ENCODE measurements at places on chromosomes 6 and 20.

DNA sequence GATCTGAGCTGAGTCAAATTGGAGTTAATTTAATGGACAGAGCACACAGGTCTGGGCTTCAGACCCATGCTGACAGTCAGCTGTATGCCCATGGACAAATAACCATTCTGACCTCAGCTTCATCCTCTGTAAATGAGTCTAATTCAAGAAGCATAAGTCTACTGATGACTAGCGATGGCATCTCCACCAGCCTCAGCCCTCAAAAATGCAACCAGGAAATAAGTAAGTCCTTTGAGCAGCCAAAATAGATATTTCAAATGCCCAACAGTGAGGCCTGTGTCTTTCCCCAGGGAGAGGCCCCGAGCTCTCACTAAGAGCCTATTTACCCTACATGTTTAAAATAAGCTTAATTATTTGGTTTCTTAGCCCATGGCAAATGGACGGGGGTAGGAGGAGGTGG, 114.2 kb upstream of the MTHFD1L start:
- DNase-seq: no peak

- no peak for DNase-seq
Measured at GRCh38 chr6:12361042-12361765, 71.0 kb downstream of the EDN1 start.

- DNase-seq: no peak
Measured at GRCh38 chr20:6863355-6863754, 95.9 kb downstream of the BMP2 start.

DNA sequence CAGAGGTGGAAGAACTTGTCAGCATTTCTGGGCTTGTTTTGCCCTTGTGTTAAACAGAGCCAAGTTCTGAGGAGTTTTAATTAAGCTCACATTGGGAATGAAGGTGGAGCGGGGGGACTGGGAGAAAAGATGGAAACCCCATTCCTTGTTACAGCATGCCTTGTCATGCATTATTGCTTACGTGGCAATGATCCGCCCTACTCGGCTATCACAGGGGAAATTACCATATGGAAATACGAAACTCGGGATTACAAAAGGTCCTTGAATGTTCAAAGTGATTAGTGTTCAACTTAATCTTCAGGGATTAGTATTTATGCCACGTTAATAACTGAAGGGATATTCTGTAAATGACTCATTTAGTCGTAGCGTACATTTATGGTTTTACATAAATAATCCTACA, 86.4 kb downstream of the MAP3K7 start:
- DNase-seq: no peak

DNA sequence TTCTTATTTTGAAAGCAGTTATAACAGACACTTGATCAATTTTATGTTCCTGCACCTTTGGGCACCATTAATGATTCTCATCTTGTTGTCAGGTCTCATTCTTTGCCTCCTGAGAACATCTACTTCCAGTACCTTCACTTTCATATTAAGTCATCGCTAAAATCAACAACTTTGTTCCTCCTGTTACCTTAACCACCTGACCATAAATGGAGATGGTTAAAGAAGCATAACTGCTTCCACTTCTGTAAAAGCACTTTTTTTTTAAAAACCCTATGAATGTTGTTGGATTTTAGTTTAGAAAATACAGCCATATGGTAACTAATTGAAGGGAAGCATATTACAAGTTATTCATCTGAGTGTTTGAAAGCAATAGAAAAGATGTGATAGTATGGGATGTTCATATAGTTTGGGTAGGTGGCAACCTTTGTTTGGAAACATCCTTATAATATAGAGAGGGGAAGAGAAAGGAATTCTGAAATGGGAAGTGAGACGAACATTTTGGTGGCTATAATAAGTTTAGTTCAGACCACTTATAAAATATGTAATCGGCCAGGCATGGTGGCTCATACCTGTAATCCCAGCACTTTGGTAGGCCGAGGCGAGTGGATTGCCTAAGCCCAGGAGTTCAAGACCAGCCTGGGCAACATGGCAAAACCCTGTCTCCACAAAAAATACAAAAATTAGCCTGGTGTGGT, 53.9 kb downstream of the AFG1L start:
- no peak for DNase-seq

DNA sequence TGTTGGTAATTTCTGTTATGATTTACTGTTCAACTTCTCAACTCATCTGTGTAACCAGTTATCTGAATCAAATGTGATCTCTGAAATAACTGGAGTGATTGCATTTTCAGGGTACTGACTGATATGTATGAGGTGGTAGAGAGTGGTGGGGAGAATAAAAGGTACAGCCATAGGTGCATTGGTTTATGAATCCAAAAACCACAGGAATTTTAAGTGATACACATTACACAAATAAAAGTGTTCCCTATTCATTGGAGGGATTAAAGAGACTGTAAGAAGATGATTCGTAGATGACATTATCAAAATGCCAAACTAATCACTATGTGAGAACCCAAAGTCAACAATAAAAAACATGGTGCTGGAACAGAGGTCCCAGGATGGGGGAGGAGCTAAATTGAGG, 158.7 kb upstream of the RSPO3 start:
- no peak for DNase-seq

GRCh38 chr6:21457647-21458046, 135.9 kb upstream of the SOX4 start:
- DNase-seq: no peak

- no peak for DNase-seq
Measured at GRCh38 chr6:93524671-93525451, 105.5 kb upstream of the EPHA7 start.

- no peak for DNase-seq
Measured at GRCh38 chr20:48186447-48186846, 401.2 kb upstream of the SULF2 start.

GRCh38 chr20:56451056-56451765, 17.2 kb upstream of the RTF2 start:
- DNase-seq: no peak

DNA sequence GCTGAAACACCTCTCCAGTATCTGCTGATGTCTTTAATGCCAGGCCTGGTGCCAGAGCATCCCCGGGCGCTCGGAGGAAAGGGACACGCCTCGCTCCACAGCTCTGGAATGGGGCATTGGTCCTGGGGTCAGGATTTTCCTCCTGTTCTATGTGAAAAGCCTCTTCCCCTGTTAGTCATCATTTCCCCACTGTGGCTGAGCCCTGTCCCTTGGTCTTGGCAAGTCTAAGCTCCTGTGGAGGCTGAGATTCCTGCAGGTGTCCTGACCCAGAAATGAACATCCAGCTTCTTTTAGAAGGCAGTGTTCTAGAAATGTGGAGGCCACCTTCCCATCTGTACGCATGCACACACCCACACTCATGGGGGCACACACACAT, 19.4 kb downstream of the SYNDIG1 start:
- no peak for DNase-seq

DNA sequence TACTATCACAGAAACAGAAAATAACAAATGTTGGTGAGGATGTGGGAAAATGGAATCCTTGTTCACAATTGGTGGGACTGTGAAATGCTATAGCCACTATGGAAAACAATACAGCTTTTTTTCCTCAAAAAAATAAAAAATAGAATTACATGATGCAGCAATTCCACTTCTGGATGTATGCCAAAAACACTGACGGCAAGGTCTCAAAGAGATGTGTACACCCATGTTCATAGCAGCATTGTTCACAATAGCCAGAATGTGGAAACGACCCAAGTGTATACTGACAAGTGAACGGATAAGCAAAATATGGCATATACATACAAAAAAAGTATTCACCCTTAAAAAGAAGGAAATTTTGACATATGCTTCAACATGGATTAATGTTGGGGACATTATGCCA, 213.4 kb downstream of the KHDC1L start:
- no peak for DNase-seq

- no peak for DNase-seq
Measured at GRCh38 chr6:165487950-165488349, 175.1 kb downstream of the PDE10A start.

DNA sequence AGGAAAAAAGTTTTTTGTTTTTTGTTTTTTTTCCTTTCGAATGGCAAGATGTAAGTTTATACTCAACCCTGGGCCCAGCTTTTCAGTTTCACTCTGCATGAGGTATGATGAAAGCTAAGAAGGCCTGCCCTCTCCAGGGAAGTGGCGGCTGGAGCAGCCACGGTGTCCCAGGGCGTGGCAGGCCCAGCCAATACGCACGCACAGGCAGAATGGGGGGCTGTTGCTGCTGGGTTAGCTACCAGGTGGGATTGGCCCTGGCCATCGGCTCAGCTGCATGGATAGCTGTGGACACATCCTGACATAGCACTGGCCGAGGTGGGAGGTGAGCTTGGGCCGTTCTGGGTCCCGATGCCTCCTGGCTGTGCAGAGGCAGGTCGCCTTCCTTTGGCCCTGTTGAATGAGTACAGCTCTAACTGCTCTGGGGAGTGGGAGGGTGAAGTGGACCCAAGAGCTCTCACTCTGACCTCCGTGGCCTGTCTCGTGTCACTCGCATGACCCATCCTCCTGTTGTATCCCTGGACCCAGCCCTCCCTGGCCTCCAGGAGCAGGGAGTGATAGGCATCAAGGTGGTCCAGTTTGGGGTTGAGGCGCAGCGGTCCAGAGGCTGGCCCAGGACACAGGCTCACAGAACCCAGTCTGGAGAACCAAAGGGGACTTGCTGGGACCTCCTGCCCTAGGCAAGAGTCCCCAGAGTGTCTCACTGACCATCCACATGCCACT, 18.1 kb downstream of the MYT1 start:
- DNase-seq: no peak

DNA sequence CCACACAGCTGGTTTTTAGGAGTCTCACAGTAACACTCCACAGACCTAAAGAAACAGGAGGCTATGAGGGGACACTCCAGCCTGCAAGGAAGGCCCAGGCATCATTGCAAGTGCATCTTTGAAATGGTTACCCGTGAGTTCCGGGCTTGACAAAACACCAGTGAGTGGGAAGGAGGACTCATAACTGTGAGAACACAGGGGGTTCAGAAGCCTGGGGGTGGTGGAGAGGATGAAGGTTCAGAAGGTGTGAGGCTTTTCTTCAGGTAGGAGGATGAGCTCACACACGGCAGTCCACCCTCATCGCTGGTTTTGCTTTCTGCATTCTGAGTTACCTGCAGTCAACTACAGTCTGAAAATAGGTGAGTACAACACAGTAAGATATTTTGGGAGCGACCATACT, 39.9 kb downstream of the MAP7 start:
- DNase-seq: no peak

DNA sequence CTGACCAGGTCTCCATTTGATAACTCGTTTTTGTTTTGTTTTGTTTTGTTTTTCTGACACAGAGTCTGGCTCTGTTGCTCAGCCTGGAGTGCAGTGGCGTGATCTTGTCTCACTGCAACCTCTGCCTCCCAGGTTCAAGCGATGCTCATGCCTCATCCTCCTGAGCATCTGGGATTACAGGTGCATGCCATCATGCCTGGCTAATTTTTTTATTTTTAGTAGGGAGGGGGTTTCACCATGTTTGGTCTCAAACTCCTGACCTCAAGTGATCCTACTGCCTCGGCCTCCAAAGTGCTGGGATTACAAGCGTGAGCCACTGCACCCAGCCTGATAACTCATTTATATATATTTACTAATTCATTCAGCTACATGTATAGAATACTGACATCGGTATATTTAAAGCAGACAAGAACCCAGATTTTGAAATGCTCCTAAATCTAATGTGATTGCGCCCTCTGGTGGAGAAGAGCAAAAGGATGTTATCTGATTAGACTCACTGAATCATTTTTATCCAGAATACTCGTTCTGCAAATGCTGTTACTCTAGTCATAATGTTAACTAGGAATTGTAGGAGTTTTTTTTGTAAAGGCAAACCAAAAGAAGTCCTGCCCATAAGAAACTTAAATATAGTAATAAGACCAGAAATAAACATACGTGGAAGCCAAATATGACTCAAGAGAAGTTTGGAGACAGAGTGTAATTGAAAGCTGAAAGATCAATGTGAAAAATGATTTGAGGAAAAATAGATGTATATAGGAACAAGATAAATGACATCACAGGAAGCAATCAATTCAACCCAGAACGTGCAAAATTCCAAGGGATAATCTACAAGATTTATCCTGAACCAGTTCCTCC, 5.3 kb upstream of the COL12A1 start:
- DNase-seq: peak; percentile 64

- no peak for DNase-seq
Measured at GRCh38 chr6:79072640-79073181, 5.3 kb downstream of the PHIP start.

DNA sequence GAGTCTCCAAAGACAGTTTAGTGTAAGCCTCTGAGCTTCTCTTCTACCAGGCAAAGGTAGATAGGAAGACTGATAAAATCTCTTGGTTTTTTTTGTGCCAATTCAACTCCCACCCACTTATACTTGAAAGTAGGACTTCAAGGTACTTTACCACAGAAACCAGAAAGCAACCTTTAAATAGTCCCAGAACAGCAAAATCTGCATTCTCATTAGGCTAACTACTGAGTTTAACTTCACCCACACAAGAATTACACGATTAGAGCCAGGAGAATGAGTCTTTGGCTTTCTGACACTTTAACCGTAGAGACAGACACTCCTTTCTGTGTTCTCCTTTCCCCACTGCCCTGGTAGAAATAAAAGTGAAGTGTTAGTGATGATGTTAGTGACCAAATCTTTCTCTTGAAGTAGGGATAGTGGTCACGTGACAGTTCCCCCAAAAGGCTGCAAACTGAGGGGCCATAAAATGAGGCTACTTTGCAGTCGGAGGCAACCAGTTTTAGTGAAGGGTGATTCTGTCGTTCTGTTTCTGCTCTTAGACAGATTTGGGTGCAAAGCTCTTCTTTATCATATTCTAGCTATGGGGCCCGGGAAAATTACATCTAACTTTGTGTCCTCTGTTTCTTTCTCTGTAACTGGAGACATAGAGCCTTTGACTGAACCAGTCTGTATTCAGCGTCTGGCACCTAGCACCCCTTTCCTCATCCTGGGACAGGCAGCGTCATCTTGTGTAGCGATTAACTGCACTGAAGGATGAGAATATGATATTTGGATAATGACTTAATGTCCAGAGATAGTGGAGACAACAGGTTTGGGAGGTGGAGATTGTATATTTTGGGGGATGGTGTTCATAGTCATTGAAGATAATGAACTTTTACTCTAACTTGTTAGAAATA, 206.4 kb upstream of the CITED2 start:
- no peak for DNase-seq

GRCh38 chr6:109717971-109718370, 26.9 kb downstream of the FIG4 start:
- no peak for DNase-seq

DNA sequence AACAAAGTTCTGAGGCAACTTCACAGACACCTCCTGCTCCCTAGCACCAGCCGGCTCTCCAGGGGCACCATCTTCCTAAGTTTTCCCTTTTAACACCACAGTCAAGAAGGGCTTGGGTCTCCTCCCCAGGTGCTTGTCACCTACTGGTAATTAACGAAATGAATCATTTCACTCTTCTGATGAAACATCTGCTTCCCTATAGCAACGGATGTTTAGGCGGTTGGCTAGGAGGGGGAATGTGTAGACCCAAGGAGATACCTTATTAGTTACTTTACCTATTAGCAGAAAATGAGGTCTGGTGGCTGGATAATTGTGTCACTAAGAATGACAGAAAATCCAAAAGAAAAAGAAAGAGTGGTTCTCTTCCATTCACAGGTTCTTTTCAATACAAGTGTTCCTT, 46.3 kb upstream of the FABP7 start:
- DNase-seq: no peak

- DNase-seq: no peak
Measured at GRCh38 chr20:14406495-14406894, 69.1 kb upstream of the FLRT3 start.
